ENCODE measurements at places on chromosomes 4 and X.

GRCh38 chr4:188450571-188450970 is 311.3 kb downstream of the TRIML1 start:
- DNase-seq = no peak

DNA sequence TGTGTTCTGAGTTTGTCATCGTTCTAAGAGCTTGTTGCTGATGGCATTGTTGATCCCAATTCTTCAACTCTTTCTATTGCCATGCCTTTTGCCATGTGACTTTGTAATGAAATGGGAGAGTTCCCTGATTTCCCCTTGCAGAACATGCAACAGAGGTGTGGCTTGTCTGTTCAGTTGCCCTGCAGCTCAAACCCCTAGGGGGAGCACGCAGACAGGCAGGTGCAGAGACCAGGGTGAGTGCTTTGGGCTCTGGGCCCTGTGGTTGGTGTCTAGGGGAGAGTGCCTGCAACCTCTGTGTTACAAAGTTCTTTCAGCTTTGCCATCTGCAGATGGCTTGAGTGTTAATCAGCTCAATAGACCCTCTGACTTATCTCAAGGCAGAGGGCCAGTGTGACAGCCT is 332.7 kb downstream of the MID1IP1 start:
- peak; percentile 16 for DNase-seq

DNA sequence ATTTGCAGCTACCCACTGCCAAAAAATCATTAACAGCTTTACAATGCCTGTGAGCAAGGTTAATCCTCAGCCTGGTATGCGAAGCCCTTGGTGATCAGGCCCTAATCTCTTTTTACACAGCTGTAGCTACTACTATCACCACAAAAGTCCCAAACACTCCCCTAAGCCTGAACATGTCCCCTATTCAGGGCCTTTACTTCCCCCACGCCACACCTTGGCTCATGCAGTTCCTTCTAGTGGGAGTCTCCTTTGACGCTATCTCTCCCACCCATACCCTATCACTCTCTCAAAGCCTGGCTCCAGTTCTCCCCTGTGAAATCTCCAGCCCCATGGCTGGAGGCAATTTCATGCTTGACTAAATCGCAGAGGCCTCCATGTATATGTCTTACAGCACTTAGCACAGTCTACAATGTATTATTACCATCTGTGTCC is 90.6 kb upstream of the CBR4 start:
- no peak for DNase-seq

DNA sequence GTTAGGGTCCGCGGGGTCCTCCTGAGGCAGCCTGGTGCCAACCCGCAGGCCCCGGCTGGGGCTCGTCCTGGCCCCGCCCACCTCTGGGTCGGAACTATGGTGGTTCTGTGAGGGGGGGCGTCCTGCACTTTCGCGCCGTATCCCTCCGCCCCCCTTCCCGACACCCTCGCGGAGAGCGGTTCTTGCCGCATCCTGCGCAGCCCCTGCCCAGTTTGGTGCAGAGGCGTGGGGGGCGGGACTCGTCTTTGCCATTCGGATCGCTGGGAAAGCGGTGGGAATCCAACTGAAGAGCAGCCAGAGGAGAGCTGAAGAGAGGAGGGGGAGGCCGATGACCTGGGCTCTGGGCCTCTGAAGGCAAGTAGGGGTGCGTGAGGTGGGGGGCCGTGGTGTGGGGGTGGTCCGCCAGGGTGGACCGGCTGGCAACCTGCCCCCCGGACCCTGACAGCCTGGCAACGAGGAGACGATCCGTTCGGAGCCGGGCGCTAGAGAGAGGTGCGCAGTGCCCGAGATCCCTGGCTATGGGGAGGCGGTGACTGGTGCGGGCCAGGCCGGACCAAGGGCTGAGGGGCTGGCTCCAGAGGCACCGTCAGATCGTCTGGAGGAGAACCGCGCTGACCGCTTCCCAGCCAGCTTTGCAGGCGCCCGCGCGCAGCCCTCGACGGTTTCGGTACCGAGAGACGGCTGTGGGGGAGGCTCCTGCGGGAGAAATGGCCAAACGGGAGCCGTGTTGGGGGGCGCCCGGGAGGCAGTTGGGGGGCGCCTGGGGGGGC is at the start of gene GPRASP1:
GPRASP1 (plus strand) TSS at position 242 of the 770 bp plus-strand sequence. CDS start 2,431 bp downstream, outside the sequence.
- DNase-seq = peak; percentile 59

GRCh38 chr4:183438458-183439113 is 5.8 kb upstream of the CDKN2AIP start:
- no peak for DNase-seq

GRCh38 chr4:185194924-185195888 is 8.6 kb downstream of the CFAP97 start:
- DNase-seq = no peak

- DNase-seq = no peak
Measured at GRCh38 chr4:17275836-17276235, 236.1 kb downstream of the QDPR start.

GRCh38 chr4:48082956-48083355 is 51.1 kb downstream of the TXK start:
- DNase-seq = no peak

- no peak for DNase-seq
Measured at GRCh38 chr4:82901183-82901718, 716 bp downstream of the THAP9 start.

GRCh38 chrX:1093586-1094421 is 118.6 kb downstream of the CRLF2 start:
- no peak for DNase-seq

DNA sequence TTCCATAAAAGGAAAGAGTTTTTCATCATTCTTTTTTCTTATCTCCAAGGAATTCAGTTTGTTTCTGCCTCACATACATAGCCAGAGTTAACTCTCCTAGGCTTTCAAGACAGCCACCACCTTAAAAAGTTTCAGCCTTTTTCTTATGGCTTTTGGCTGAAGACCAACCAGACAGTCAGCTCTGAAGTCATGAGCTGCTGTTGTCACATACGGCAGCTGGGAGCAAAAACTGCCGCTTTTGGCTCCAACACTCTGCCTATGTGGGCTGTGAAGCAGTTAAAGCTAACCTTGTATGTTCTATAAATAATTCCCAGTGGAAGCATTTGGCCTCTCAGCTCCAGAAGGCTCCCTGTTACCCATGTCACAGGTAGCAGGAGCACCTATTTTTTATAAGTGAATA is 104.1 kb downstream of the KLHL4 start:
- DNase-seq = no peak

- no peak for DNase-seq
Measured at GRCh38 chrX:102930990-102931756, 5.9 kb upstream of the RAB40AL start.

DNA sequence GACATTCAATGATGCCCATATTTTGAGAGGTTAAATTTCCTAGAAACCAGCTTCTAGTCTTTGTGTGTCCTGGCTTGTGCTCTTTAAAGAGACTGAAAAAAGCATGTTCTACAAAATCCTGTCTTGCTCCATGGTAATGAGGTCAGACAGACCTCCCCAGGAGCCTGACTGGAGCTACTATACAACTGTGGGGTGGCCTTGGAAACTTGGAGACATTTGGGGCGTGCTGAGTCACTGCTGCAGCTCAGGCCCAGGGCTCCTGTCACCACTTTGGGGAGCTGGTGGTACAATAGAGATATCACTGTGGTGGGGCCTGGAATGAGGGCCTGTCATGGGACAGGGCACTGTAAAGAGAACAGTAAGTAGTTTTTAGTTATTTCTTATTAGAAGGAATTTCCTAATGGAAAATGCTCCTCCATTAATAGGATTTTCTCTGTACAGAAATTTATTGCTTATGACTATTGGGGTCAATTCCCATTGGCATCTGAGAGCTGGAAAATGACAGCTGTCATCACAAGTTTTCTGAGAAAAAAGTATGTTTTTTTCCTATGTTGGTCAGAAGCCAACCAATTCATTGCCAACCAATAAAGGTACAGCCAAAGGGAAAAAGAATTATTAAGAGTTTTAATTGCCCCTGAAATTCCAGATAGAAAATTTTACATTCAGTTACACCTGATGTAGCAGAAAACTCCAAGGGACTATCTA is 207.4 kb upstream of the JADE1 start:
- DNase-seq = no peak

DNA sequence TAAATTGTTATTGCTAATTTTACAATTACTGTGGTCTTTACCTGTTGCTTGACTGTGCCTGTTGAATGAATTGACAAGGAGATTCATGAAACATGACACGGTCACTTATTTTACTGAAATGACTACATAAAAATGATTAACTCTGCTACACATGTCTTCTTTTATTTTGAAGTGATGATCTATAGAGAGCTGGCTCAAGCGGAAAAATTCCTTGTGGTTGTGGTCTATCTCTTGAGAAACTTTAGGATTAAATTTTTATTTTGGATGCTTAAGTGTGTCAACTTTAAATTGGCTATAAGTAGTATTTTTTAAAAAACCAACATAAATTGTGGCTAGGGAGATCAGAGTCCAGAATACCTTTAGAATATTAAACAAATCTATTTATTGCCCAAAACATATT is 131.8 kb upstream of the PITX2 start:
- DNase-seq = no peak

DNA sequence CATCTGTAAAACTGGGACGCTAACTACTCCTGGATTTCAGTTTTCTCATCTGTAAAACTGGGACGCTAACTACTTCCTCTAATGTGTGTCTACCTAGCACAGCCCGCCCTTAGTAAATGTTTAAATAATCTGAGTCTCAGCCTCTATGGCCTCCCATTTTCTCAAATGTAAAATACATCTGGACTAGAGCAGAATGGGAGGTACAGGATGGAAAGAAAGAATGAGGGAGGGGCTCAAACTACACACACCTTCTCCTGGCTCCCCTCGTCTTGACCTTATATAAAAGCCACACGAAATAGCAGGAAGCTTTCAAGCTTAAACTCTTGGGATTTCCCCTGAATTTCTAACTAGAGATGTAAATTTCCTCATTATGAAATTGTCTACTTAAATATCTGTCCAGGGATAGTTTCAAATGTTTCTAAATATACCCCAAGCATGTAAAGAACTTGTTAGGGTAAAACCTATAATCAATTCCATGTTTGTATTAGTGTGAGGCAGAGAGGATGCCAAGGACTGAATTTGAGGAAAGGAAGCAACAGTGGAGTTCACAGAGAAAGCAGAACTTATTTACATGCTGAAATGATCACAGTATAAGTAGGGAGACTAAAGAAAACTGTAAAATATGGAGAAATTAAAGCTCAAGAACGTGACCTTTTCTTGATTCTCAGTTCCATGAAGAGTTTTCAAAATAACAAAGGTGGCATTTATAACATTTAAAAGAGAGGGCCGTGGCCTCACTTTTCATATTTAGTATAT is 220.0 kb downstream of the NWD2 start:
- DNase-seq = no peak

- DNase-seq = no peak
Measured at GRCh38 chr4:118742050-118742449, 56.9 kb downstream of the METTL14 start.

- DNase-seq = no peak
Measured at GRCh38 chr4:73704314-73705055, 35.9 kb upstream of the CXCL8 start.

- no peak for DNase-seq
Measured at GRCh38 chrX:41984628-41985027, 61.3 kb upstream of the CASK start.

GRCh38 chr4:156442912-156443311 is 489.2 kb upstream of the CTSO start:
- DNase-seq = no peak

DNA sequence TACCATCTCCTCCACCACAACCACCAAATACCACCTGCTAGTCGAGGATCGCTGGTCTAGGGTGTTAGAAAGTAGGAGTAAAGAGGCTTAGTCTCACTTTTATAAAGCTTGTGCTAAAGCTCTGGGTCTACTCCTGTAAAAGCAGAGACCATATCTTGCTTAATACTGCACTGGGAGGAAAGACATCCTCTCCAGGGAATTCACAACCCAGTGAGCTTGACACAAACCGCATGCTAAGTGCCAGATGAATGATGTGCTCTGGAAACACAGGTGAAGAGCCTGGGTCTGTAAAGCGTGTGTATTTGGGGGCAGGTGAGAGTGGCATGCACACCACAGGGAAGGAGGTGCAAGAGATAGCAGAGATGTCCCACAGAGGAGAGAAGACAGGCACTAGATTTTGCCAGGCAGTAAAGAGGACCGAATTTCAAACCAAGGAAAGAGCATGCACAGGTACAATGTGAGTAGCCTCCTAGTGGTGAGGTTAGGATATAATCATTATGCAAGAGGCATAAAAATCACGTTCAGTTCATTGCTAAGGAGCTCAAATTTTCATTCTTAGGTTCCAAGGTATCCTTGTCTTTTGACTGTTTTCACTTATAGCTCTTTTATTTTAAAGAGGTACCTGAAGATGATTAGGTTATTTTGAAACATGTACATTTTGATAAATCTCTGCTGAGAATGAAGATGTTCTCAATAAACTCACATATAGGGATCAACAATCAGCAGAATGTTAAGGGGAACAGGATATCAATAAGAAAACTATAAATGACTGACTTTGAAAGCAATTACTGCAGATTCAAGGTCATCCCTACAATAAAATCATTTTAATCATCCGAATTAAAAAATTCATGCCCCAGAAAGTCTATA is 20.7 kb downstream of the TAPT1 start:
- no peak for DNase-seq

DNA sequence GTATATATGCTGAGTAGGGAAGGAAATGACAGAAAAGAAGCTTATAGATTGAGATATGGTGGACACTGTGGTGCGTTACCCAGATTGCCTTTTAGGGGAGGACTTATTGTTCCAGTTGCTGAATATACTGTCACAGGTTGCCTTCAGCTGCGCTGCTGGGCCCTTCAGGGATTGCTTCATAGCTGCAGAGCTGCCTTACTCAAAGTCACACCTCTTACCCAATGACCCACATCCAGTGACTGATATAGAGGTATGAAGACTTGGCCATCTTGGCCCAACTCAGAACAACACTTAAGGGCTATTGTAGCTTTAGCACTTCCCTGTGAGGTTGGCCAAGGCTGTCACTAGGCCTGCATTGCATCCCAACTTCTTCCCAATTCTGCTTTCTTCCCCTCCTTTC is 63.4 kb upstream of the TMEM164 start:
- DNase-seq = no peak

DNA sequence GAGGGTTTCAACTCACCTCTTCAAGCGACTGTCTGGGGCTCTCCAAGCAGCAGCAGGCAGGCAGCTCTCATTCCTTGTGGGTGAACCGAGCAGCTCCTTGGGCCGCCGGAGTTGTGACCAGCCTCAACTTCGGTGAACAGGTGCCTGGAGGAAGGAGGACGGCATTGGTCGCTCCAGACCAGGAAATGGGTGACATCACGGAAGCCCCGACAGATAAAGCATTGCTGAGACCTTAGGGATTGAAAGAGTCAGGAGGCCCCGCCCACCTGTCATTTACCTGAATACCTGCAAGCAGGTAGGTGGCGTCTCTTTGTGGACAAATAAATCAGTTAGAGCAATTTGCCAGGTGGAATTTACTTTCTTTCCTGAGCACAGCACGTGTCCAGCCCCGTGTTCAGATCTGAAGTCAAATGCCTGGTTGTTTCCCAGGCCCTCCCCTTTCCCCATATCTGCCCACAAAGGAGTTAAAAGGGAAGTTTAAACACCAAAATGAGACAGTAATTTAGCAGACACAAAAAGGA is at the start of gene LNX1:
LNX1 (minus strand) TSS at position 115 of the 521 bp plus-strand sequence. CDS start 17,484 bp downstream, outside the sequence.
- no peak for DNase-seq

GRCh38 chr4:6901669-6902317 is 7.8 kb upstream of the TBC1D14 start:
- no peak for DNase-seq
